Anterior cingulate cortex (tissue), 58 donors: ENCODE measurements at places on chromosomes 4 and X.
A peak's percentile ranks its signal among the peaks of the same experiment; 100 is the strongest.

DNA sequence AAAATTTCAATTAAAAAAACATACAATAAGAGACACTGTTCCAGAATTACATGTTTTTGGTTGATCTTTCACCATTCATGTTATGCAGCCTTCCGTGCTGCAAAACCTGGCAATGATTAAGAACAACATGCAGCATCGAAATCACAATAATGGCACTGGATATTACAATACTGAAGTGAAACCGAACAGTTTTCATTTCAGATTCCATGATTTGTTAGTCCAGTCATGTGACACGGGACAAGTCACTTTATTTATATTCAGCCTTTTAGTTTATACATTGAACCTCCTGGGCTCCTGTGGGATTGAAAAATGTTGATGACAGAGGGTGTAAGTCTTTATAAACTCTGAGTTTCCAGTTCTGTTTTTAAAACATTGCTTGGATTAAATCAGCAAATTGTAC, 142.5 kb upstream of the TTC29 start:
- no peak for DNase-seq

DNA sequence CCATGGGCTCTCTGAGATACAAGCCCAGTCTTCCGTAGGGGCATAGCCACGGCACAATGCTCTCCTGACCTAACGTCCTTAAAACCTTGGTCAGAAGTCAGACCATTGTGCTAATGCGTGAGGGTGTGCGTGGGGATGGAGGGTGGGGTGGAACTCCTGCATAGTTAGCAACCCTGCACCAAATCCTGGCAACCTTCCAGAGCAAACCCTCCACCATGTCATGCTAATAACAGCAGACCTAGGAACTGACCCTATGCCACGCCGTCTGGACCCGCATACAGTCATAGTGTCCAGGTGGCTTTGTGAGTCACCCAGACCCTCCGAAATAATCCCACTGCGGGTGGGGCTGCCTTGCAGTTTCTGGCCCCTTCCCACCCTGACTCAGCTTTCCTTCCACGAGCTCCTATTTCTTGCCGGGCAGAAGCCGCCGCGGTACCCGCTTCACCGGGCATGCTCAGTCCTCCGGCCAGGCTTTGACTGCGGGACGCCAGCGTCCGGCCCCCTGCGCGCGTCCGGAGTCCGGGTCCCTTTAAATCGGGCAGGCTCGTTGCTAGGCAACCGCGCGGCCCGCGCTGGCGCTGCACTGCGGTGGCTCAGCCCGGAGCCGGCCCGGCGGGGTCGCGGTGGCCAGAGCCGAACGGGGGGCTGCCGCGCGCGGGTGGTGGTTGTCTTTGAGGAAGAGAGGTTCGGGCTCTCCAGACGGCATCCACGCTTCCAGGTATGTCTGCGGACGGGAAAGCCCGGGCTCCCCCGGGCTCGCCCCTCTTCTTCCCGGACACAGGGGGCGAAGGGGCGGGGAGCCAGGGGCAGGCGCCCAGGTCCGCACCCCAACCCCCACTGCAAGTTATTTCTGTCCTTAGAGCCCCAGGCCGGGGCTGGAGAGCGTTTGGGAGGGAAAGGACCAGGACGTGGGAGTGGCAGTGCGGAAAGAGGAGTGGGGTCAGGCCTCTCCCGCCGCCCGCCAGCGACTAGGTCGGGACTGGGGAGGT, at the start of gene CCDC160:
Gene CCDC160 (plus strand): TSS at position 557 of the 989 bp plus-strand sequence. CDS start 7,619 bp downstream, outside the sequence.
- peak; percentile 47 for DNase-seq

DNA sequence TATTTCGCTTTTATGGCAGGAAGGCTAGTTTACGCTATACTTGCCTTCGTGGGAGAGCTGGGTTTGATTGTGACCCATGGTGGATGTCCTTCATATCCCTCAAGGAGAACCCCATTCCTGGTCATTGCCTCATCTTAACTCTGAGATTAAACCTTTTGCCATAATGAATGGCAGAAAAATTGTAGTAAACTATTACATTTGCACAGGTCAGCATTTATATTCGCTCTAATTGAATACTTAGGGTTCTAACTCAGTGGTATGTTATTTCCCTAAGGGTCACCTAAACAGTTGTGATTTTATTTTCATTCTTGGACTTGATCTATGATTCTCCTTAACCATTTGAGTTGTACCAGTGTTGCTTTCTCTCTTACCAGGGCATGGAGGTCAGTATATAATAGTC, 13.4 kb downstream of the PDK3 start:
- no peak for DNase-seq

GRCh38 chrX:63967551-63967950, 182.5 kb upstream of the ARHGEF9 start:
- DNase-seq = no peak

- no peak for DNase-seq
These were observed 211.8 kb downstream of the PPP3CA start for GRCh38 chr4:101135371-101136010.

- no peak for DNase-seq
These were observed 26.4 kb upstream of the TMPRSS11B start for GRCh38 chr4:68271851-68272357.

- no peak for DNase-seq
These were observed 63.1 kb downstream of the ANXA5 start for GRCh38 chr4:121633653-121634052.

DNA sequence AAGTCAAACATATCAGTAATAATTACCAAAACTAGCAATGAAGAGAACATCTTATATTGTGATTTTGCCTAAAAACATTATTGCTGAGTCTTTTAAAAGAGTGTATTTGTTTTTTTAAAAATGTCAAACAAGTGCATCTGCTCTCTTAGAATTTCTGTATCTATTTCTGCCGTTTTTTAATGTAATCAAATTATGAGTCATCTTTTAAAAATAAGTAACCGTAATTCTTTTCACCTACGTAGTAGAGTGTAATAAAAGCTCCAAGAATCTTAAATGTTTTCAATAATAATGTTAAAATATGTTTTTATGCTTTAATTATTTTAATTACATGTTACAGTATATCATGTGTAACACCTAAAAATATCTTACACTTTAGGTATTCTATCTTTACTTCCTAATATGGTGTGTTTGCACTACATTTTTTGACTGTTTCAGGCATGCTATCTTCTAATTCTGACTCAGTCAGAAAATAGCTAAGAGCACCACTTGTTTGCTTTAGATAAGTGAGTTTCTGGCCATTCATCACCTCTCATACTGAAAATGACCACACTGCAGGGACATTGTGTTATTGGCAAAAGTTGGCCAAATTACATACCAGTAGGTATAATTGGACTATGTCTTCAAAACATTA, 368.5 kb downstream of the PCDH7 start:
- no peak for DNase-seq

GRCh38 chr4:98687876-98688275, 29.5 kb upstream of the TSPAN5 start:
- no peak for DNase-seq

DNA sequence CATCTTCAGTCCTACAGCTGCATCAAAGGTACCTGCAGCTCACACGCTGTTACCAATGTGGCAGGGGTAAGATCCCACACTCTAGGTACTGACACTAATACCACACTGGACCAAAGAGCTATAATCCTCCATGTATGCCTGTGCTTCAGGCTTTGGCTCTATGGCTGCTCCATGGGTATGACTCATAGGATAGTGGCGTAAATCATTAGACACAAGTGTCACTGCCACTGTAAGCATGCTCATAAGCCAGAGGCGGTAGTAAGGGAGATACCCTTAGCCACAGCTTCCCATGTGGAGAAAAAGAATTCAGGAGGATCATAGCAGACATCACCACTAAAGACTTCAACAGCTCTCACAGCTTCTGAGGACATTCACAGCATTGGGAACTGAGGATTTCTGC, 287.5 kb downstream of the ACTRT1 start:
- DNase-seq = no peak

GRCh38 chrX:152817078-152817764, 13.3 kb downstream of the CETN2 start:
- no peak for DNase-seq

GRCh38 chr4:45120163-45120562, 393.8 kb upstream of the GNPDA2 start:
- no peak for DNase-seq

- DNase-seq = no peak
These were observed 26.5 kb upstream of the RBMX start for GRCh38 chrX:136906921-136907510.

DNA sequence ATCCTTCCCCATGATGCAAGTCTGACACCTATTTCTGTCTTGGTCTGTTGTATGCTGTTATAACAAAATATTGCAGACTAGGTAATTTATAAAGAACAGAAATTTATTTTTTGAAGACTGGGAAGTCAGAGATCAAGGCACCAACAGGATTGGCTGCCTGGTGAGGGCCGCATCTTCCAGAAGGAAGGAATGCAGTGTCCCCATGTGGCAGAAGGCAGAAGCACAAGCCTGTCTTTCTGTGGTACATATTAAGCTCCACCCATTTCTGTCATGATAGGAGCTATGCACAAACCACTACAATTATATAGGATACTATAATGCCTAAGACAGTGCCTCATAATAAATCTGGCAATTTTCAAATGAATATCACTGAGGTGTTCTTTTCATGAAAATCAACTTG, 502.3 kb upstream of the DIAPH2 start:
- no peak for DNase-seq

- no peak for DNase-seq
These were observed 609 bp upstream of the SLC25A6 start for GRCh38 chrX:1392376-1393068.

GRCh38 chr4:121648516-121648915, 48.3 kb downstream of the ANXA5 start:
- DNase-seq = no peak

DNA sequence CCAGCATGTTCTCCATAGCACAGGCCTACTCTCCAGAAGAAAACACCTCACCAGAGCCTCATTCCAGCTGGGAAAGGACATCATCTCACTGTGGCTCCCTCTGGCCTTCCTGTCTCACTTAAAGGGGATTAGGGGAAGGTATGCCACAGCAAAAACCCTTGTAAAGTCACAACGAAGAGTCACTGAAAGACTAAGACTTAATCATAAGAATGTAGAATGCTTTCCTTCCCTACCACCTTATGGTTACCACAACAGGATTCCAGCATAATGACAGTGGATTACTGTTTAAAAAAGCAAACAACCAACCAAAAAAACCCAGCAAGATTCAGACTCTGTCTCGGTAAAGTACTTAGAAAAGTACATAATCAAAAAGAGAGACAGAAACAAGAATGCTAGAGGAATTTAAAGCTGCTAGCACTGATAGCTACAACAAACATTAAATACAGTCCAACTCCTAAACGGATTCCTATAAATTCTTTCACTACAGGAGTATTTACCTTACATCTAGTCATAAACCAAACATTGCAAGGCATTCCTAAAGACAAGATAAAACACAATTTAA, 75.1 kb downstream of the BANK1 start:
- DNase-seq = no peak

DNA sequence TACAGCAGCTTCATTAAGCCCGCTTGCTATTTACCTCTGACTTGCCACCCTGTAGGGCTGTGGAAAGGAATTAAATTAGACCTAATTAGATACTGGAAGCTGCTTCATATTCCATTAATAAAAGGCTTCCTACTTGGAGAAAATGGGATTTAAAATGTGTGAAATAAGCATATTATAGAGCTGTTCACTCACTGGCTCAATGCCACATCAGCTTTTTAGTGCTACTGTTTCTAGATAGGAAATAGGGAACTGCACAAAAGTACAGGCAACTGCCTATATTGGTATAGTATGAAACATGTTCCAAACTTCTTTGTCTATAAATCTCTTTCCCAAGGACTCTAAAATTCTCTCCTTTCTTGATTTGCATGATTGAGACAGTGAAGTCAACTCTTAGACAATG, 407.9 kb upstream of the AADAT start:
- no peak for DNase-seq

GRCh38 chrX:38452603-38453002, 100.2 kb downstream of the OTC start:
- DNase-seq = no peak

DNA sequence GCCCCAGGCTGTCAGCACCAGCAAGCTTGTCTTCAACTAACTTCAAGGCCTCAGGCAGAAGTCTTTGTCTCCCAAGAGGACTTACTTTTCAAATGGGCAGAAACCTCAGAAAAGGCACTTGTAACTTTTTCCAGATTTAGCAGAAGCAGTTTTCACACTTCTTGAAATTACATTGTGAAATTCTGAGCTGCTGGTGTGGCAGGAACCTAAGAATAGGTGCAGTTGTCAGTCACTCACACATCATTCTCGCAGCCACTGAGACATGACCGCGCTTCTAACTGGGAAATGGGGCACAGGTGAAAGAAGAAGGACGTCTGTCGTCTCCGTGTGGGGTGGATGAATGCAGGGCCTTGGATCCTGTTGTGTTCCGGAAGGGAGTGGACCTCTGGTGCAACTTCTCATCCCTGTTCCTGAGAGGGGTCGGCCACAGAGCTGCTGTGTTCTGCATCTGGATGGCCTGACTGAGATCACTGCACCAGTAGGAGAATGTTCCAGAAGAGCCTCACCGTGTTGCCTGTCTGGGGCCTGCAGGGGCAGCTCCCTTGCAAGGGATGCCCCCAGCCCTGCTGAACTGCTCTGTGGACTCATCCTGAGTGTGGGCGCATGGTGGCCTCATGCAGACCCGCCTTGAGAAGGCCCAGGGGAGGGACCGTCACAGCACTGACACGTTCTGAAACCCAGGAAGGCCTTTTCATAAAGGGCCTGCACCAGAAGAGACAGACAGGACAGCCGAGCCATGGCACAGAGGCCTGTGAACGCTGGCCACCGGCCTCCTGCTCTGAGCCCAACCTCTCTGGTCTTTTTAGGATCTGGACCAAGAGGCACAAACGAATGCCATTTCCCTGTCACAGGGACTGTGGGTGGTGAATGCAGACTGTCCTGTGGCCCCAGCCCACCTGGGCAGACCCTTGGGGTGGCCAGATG, 18.7 kb downstream of the NAT8L start:
- no peak for DNase-seq
